Stimulated activated CD4-positive, alpha-beta T cell treated with anti-CD3 and anti-CD28 coated beads, Interleukin-15, amount 100 ng/mL, for 24 hours (primary cell): ENCODE measurements at places on chromosomes 7 and 10.
A peak's percentile ranks its signal among the peaks of the same experiment; 100 is the strongest.

- no peak for DNase-seq
Measured at GRCh38 chr7:55099066-55099820, 80.4 kb downstream of the EGFR start.

GRCh38 chr10:91251430-91252056, 31.1 kb downstream of the PCGF5 start:
- DNase-seq: peak; percentile 51

- DNase-seq: no peak
Measured at GRCh38 chr7:154777023-154777422, 225.9 kb downstream of the PAXIP1 start.

DNA sequence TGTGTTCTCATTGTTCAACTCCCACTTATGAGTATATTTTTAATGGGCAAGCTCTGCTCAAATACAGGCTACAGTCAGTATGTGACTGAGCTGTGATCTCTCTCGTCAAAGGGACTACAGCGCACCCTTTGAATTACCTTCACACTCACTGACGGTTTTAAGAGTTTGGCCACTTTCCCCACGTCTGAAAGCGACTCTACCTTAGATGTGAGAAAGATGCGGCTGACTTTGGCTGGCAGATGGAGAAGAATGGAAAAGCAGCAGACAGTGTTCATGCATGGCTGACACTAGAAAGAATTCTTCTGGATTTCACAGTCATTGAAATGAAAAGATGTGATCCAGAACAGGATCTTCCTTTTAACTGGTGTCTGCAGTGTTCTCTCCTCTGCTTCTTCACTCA, 2.0 kb upstream of the ATRNL1 start:
- no peak for DNase-seq

GRCh38 chr7:101743995-101744360, 73.4 kb upstream of the CUX1 start:
- no peak for DNase-seq

DNA sequence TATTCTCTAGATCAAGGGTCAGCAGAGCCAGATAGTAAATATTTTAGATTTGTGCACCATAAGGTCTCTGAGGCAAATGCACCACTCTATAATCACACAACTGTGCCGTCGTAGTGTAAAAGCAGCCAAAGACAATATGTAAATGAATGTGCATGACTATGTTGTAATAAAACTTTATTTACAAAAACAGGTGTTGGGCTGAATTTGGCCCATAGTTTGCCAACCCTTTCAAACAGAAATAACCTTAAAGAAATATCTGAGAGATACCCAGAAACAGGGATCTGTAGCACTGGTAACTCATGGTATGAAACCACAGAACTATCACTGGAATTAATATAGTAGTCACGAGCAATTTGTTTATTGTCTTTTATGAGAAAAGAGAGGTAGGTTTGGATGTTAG, 86.0 kb downstream of the ARID5B start:
- no peak for DNase-seq
